ENCODE measurements at places on chromosomes 1 and 21.

DNA sequence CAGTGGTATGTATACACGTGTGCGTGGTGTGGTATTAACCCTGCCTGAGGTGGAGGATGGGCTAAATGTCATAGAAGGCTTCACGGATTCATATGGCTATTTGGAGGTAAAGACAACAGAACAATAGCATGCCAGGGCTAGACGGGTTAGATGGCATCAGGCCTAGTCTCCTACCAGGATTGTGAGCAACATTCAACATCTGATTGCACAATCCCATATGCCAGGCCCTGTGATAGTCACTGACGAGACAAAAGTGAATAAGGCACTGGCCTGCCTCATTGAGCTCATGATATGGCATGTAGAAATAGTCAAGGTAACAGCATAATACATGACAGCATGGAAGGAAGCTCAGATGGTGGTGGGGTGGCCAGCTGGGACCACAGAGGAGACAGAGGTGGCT lies 167.1 kb upstream of the BEND5 start:
- no peak for DNase-seq

- no peak for DNase-seq
These were observed 2.3 kb downstream of the KRTCAP2 start for GRCh38 chr1:155170806-155171205.

- DNase-seq: no peak
These were observed 153.0 kb downstream of the USH2A start for GRCh38 chr1:216270086-216270773.

DNA sequence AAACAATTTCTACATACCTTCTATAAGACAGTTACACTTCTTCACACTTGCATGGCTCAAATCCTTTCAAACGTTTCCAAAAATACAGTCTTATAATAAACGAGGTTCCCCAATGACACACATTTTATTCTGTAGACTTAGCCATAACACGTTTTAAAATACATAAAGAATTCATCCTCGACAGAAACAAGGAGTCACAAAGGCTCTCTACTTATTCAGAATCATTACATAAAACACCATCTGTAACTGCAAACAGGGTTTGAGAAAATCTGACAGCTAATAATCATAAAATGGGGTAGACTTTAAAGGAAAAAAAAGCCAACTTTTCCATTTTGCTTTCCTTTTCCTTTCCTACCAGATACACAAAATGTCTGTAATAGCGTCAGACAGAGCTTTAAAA lies 1.8 kb downstream of the PIK3R3 start:
- DNase-seq: no peak

DNA sequence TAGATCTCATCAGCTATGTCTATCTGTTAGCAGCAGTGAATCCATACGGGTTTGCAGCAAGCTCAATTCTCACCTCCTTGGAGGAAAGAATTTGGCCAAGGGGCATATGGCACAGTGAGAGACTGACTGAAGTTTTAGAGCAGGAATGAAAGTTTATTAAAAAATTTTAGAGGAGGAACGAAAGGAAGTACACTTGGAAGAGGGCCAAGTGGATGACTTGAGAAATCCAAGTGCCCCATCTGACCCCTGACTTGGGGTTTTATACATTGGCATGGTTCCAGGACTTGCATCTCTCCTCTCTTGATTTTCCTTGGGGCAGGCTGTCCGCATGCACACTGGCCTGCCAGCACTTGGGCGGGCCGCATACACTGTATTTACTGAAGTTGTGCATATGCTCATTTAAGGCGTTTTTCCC lies 9.2 kb upstream of the OSBPL9 start:
- DNase-seq: no peak

DNA sequence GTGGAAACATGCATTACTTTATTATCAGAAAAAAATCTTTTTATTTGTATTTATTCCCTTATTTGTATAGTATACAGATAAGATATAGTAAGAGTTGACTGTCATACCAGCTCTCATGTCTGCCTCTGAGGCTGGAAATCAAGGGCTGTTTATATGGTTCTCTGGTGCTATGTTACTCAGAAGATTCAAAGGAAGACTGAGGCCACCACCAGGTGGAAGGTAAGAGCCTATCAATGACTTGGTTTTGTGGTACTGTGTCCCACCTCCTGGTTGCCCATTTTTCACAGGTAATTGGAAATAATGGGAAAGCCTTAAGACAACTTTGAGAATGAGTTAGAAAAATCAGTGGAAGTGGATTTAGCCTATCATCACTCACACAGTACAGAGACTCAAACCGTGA lies 342.1 kb downstream of the DSCAM start:
- DNase-seq: no peak

DNA sequence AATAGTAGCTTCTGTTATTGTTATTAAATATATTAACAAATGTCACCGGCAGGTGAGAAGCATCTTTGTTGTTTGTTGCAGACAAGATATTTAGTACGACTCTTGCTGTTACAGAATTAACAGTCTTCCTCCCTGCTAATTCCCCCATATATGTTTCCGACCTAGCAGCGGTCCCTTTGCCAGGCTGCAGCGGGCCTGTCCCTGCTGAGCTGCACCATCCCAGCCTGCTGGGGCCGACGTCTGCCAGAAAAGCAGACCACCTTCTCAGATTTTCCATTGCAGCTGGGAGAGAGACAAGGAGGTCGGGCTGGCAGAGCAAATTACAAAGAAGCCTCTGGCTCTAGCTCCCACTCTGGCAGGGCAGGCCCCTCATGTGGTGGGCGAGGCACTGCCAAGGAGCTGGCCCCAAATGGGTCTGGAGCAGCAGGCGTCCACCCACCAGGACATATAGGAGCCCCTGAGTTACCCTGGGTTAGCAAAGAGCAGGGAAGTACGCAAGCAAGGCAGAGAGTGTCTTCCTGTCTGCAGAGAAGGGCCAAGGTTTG lies 142.7 kb downstream of the FOXD2 start:
- no peak for DNase-seq

- no peak for DNase-seq
These were observed 30.2 kb upstream of the DDX59 start for GRCh38 chr1:200699871-200700270.

GRCh38 chr21:39958731-39959130 lies 91.5 kb downstream of the PCP4 start:
- DNase-seq: no peak

- no peak for DNase-seq
These were observed 116.9 kb downstream of the ETS2 start for GRCh38 chr21:38922474-38923235.

- DNase-seq: no peak
These were observed 14.0 kb downstream of the PADI1 start for GRCh38 chr1:17218939-17219338.

GRCh38 chr1:167882376-167882775 lies 31.6 kb downstream of the ADCY10 start:
- no peak for DNase-seq

- DNase-seq: no peak
These were observed 33.5 kb upstream of the MRPS6 start for GRCh38 chr21:34039678-34040382.

DNA sequence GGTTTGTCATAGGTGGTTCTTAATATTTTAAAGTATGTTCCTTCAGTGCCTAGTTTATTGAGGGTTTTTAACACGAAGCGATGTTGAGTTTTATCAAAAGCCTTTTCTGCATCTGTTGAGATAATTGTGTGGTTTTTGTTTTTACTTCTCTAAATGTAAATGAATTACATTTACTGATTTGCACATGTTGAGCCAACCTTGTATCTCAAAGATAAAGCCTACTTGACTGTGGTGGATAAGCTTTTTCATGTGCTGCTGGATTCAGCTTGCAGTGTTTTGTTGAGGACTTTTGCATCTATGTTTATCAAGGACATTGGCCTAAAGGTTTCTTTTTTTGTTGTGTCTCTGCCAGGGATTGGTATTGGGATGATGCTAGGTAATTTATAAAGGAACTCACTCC lies 142.5 kb downstream of the PRDM2 start:
- no peak for DNase-seq

- DNase-seq: peak; percentile 71
These were observed 56.8 kb upstream of the PRDX6 start for GRCh38 chr1:173420330-173420806.

- DNase-seq: peak; percentile 45
These were observed 7.0 kb upstream of the TRIM45 start for GRCh38 chr1:117128323-117129079.

DNA sequence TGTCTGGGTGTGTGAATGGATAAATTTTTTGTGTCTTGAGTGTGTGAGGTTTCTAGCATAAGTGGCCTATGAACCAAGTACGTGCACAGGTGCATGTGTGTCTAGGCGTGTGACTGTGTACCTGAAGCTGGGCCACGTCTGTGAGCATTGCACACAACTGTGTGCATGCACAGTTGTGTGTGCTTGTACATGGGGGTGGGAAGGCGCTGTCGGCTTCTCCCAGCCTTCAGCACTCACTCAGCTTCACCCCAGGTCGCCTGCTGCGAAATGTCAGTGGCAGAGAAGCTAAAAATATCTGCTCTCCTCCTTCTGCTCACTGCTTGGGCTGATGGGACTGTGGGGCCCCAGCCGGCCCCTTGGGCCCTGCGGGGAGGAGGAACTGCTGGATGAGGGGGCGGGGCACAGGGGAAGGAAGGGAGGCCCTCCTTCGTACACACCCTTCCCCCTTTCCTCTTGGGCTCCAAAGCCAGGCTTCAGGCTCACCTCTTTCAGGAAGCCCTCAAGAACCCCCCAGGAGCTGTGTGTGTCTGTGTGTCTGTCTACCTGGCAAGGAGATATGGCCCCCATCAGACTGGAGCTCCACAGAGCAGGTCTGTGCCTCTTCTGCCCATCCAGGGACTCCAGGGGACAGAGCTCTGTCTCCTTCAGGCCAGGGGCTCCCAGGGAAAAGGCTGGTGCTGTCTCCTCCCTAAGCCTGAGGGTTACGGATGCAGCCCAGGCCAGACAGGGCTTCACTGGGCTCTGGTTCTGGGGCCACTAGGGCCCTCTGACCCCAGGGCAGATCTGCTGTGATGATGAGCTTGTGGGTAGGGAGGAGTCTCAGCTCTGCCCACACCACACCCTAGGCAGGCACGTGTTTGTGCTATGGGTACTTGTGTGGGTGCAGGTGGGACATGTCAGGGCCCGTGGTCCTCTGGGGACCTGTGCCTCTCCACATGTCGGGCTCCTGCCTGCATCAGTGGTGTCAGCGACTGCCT lies 35.6 kb upstream of the WASF2 start:
- DNase-seq: no peak

DNA sequence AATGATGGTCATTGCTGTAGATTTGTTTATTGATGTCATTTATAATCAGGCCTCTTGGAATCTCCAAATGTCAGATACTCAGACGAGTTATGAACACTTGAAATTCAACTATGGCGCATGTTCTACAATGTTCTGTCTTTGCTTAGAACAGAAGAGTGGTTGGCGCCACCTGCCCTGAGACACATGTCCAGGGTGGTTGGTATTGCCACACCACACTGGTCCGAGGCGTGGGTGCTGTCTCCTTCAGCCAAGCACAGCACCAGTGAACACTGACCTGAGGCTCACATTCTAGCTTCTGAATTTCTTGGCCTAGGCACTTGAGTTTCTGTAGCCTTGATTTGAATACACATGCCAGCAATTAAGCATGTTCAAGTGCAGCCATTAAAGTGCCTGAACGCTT lies 10.1 kb upstream of the BMP8A start:
- no peak for DNase-seq

DNA sequence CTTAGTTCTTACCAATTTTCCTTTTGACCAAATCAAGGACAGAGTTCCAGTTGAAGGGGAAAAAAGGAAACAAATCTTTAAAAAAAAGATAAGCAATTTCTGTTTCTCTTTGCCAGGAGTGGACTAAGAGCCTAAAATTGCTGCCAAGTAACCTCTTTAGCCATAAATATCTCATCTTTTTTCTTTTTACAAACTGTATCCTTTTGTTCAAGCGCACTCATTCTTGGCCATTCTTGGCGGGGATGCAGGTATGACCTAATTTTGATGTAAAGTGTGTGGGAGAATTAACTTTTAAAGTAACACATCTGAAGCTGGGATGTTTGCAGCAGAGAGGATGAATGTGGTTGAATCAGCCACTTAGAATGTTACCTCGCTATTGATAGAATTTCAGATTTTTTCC lies 13.4 kb upstream of the KIF1B start:
- no peak for DNase-seq

GRCh38 chr1:202276081-202276715 lies 65.5 kb downstream of the UBE2T start:
- DNase-seq: no peak

DNA sequence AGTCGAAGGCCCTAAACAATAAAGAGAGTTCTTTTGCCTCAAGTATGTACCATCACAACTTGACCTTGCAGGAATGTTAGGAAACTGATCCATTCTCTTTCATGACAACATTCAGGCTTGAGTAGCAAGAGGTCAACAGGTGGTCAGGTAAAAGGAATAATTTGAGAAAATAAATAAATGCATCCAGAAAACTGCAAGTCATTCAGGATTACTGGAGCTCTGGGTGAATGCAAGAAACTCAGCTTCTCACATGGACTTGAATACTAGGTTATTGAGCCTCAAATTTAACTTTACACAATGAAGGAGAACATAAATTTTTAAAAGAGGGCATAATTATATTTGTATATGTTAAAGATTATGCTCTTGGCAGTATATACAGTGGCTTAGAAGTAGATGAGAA lies 76.5 kb downstream of the TTLL7 start:
- no peak for DNase-seq

DNA sequence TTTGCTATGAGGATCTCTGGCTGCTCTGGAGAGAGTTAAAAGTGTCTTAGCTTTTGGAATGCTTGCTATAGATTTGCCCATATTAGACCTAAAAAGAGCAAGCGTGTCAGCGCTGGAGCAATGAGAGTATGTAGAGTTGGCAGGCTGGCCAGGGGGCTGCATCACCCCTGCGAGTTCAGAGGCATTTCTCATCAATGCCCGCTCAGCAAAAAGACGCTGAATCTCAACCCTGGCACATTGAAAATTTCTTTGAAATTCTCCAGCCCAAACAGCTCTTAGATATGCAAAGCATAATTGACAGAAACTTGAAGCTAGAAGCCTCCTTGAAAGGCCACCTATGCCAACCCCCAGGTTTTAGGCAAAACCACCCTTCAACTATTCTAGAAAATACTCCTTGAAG lies 135.5 kb upstream of the F3 start:
- DNase-seq: no peak

GRCh38 chr1:101745551-101746270 lies 251.0 kb downstream of the OLFM3 start:
- DNase-seq: no peak

DNA sequence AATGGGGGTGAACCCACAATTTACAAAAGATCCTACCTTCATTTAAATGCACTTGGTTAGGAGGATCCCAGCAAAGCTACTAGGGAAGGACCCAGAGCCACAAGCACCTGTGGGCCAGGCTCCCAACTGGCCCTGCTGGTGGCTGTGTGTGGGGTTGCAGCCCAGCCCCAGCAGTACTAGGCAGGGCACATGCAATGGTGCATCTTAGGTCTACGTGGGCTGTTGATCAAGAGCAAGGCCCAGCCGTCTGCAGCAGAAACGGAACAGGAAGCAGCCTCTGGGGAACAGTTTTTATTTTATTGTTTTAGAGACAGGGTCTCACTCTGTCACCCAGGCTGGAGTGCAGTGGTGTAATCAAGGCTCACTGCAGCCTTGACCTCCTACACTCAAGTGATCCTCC lies 134.1 kb upstream of the RAB4A start:
- no peak for DNase-seq
